Fibroblast of skin of back (primary cell): ENCODE measurements at places on chromosomes 4 and X.
A peak's percentile ranks its signal among the peaks of the same experiment; 100 is the strongest.

DNA sequence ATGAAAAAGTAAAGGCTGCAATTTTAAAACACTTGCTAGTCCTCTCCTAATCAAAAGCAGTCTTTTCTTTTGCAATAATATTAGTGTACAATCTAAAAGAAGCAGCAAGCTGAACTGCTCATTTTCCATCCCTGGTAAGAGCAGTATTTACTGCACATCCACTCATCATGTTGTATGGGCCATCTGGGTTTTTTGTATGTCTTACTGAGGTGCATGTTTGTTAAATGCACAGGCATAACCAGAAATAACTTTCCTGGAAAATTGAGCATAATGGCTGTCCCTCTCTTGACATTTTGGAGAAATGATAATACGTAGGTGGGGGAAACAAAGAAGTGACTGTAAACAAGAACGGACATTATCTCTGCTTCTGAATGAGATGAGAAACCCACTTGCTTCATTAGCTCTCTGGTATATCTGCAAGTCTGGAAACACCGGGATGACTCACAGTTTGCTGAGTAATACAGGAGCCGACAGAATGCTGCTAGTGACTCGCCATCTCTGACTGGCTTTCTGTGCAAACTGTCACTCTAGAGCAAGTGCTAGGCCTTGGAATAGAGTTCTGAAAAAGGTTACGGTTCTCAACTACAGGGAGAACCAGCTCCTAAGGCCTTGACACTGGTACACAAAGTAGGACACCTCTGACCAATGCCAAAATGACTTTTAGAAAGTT is 85.7 kb upstream of the MTM1 start:
- DNase-seq: peak; percentile 74

DNA sequence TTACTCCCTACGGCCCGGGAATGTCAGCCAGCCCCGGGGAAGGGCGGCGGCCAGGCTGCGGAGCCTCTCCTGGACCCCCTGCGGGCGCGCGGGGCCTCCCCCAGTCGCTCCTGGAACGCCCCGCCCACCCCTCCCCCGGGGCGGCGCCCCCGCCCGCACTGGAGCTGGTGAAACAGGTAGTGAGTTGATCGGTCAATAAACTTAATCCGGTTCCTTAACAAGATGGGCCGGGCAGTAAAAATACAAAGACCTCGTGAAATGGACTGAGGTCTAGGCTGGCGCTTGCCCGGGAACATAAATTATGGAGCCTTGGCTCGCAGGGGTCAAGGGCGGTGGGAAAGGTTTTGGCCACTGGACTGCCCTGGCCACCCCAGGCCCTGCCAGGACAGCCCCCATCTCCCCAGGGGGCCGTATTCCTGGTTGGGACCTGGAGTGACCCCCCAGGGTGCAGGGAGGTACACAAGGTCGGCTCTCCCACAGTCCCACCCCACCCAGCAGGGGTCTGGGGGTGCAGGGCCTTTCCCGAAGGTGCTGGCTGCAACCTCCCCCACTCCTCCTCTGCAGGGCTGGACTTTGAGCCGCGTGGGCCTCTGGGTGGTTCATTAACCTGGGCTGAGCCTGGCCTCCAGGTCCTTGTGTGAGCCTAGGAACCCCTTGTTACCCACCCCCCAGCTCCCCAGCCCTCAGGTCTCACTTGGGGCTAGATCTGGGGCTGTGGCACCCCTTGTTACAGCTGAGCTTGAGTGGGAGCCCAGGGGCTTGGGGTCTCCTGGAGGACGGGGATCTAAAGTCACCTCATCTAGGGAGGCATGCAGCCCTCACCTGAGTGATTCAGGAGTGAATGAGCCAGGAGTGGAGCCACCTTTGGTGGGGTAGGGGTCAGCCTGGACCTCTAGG is 2.5 kb downstream of the FGFR3 start:
- DNase-seq: no peak

DNA sequence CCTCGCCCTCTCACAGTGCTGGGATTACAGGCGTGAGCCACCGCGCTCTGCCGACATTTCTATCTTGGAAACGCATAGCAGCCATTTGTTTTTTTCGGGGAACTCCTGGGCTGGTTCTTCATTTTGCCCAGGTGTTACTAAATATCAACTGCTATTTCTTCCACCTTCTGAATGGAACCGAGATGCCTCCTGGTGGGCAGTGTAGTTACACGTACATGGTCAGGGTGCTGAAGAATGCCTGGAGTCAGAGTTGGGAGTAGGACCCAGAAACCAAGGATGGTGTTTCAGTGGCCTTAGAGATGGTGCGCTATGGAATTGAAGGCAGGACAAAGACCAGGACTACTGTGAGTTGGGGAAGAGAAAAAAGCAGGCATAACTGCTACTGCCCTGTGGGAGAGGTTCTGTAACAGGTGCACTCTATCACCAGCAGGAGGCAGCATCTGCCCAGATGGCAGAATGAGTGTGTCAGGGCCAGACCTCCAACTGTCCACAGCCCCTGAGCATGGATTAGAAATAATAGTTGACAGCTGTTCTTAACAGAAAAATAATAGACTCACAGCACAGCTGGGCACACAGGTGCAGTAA is 81.7 kb downstream of the ZC4H2 start:
- DNase-seq: peak; percentile 4

- no peak for DNase-seq
Measured at GRCh38 chr4:6010789-6011188, 7.4 kb downstream of the C4orf50 start.

DNA sequence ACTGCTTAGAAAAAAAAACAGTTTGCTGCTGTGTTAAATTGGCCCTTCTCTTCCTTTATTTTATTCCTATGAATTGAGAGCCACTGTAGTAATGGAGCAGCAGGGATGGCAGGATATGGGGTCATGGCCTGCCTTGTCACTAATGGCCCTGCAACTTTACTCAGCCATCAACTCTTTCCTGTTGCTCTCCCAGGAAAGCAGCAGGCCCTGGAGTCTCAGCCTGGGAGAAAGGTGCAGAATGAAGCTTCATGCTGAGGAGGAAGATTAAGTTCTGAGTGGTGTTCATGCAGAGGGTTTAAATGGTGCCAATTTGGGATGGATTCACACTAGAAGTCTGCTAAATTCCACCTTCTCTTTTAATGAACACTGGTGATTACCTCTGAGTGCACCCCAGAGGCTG is 285.6 kb downstream of the GPAT3 start:
- no peak for DNase-seq

GRCh38 chrX:132375941-132376340 is 112.9 kb downstream of the MBNL3 start:
- DNase-seq: no peak

GRCh38 chr4:27251771-27252170 is 391.1 kb downstream of the STIM2 start:
- no peak for DNase-seq

- no peak for DNase-seq
Measured at GRCh38 chr4:140271553-140271952, 101.9 kb upstream of the SCOC start.

DNA sequence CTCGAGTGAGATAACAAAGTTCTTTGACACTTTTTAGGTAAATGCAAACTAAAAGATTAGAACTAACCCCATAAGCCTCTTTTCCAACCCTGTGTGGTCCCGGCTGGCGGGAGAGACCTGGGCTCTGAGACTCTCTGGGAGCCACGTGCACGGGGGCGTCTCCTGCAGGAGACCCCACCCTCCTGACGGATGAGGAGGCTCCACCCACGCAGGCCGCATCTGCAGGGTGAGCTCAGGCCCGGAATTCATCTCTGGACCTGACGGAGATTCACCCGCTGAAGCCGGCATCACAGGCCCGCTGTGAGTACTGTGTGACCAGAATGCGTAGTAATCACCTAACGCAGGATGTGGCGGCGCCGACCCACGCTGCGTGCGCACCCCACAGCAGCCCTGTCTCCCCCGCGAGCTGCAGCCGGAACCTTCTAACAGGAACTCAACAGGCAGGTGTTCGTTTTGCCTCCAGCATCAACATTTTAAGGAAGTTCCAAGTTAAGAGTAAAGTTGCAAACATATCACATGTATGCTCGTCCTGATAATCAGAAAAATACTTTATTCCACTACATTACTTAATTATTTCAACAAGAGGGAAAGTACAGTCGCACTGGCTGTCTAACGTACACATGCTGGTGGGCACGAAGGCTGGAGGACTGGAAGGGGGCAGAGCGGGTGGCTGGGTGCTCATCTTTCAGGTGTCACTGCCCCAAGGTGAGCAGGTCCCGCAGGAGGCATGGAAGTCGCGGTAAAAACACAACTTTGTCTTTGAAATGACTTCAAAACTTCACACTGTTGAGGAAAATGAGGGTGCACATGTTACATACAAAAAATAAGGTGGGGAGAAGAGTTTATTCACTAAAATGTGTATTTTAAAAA is 44.5 kb downstream of the FGFRL1 start:
- DNase-seq: peak; percentile 45

DNA sequence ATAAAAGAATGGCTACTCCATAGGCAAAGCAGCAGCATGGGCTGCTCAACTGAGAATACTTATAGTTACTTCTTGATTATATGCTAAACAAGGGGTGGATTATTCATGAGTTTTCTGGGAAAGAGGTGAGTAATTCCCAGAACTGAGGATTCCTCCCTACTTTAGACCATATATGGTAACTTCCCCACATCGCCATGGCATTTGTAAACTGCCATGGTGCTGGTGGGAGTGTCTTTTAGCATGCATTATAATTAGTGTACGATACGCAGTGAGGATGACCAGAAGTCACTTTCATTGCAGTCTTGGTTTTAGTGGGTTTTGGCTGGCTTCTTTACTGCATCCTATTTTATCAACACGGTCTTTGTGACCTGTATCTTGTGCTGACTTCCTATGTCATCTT is 141.5 kb downstream of the MAGEB17 start:
- DNase-seq: no peak

DNA sequence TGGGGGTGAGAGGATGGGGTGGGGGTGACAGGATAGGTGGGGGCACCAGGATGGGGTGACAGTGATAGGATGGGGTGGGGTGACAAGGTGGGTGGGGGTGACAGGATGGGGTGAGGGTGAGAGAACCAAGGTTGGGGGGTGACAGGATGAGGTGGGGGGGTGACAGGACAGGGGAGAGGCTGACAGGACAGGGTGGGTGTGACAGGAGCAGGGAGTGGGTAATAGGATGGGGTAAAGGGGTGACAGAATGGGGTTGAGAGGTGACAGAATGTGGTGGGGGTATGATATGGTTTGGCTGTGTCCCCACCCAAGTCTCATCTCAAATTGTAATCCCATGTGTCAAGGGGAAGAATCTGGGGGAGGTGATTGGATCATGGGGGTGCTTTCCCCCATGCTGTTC is 26.0 kb downstream of the RNF212 start:
- DNase-seq: no peak

GRCh38 chr4:122104184-122104583 is 47.9 kb upstream of the BLTP1 start:
- no peak for DNase-seq

GRCh38 chrX:78168065-78168464 is 28.6 kb upstream of the TAF9B start:
- DNase-seq: no peak

DNA sequence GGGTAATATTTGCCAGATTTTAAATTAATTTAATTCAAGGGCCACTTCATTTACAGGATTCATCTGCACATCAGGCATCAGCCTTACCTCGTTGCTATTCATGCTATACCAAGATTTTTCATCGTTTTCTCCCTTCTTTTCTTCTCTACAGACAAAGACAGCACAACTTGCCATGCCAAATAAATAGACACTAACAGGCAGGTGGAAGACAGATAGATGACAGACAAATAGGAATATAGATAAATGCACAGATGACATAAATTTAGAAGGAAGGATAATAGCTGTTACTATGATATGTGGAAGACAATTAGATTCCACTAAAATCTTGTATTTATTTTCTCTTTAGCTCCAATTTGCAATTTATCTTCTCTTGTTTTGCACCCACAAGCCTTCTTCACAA is 164.5 kb upstream of the ARX start:
- DNase-seq: no peak

DNA sequence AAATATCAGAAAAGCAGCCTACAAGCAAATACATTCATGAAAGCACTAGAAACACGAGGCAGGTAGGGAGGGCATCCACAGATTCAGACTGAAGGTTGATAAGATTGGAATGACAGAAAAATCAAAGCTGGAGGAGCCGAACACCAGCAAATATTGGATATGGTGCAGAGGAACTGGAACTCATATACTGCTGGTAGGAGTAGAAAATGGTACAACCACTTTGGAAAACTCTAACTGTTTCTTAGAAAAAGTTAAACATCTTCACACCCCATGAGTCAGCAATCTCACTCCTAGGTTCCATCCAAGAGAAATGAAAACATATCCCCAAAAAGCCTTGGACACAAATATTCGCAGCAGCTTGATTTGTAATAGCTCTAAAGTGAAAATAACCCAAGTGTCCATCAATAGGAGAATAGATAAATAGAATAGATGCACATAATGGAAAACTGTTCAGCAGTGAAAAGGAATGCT is 27.1 kb downstream of the CD99L2 start:
- DNase-seq: no peak

DNA sequence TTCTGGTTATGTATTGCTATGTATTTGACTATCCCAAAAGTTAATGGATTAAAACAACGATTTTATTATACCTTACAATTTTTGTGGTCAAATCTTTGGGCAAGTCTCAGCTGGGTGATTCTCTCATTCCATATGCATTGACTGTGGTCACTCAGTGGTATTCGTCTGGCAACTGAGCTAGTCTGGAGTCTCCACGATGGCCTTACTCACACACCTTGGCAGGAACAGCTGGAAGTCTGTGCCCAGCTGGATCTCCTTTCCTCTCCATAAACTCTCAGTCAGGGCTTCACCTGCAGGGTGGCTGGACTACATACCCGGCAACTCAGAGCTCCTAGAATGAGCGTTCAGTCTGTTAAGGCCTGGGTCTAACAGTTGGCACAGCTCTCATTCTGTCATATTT is 141.1 kb upstream of the WDFY3 start:
- no peak for DNase-seq
